ENCODE measurements at places on chromosomes 3 and 15.

DNA sequence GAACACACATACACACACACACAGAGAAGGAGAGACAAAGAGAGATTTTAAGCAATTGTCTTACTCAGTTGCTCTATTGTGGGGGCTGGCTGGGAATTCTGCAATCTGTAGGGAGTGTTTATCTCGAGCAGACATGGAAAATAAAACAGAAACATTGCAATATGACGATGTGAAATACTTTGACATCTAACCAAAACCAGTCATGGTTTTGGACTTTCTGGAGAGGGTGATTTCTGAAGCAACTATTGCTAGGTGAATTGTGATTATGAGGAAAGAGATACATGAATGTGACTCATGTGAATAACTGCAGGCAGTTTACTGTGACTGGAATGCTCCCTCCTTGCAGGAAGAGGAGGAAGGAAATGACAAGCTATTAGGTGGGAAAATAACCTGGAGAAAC lies 12.3 kb upstream of the PHLDB2 start:
- DNase-seq = no peak

GRCh38 chr3:159904911-159905310 lies 83.7 kb upstream of the IL12A start:
- DNase-seq = no peak

DNA sequence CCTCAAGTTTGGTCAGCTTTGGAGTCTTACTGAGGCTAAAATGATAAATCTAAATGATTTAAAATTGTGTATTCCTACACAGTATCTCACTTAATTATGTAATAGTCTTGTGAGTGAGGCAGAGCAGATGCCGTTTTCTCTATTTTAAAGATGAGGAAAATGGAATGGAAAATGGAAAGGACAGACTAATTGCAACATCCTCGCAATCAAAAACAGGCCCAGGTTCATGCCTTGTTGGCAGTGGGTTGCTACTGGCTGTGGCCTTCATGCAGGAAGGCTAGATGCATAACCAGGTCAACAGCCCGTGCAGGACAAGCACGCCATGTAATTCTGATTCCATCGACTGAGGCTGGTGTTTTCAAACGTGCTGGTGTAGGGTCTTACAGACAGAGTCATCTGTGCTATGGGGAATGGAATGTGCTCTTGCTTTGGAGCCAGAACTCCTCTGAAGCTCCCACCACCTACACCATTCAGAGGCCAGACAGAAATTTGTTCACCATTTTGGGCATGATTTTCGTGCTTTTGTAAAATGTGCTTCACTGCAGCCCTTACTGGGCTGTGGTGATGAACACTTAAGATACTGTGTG lies 37.9 kb downstream of the MLH1 start:
- no peak for DNase-seq

DNA sequence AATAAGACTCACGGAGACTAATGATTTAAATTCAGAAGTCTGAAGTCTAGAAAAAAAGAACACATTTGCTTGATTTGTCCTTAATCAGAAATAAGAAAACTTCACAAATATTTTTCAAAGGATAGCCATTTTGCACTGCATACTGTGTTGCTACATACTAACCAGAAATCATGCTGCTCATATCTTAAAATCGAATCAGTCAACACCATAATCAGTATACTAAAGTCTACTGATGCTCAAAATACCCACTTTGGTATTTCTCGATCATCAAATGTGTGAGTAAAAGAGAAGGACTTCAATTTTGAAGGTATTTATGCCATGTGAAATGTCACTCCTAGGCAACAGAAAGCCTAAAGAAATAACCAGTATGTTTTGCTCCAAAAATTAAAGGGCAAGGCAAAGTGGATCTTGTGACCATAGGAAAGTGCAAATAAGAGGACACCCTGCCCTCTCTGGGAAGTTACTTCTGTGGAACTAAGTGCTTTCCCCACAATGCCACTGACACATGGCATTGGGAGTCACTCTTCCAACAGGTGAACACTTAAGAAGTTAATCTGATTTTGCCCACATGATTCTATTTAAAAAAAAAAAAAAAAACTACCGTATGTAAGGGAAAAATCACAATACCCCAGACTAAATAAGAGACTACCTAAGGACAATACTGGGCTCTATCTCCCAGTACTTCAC lies 2.7 kb downstream of the LRIG1 start:
- DNase-seq = no peak

GRCh38 chr3:59885101-59885500 lies 835.3 kb upstream of the CFAP20DC start:
- no peak for DNase-seq
